ENCODE measurements at places on chromosomes 1 and 21. TPM values are rescaled to one million over a fixed set of nuclear protein-coding genes. Genes with fewer than 3 reads are reported as not detected.

Gene HHIPL2
- total RNA-seq: 0.44 TPM

Gene C1orf226
- 0.29 TPM for total RNA-seq

Gene ACBD6
- 60.0 TPM for total RNA-seq

Gene PTPN22
- 2.0 TPM for total RNA-seq

Gene NUF2
- 0.22 TPM for total RNA-seq

Measured in placental pericyte (primary cell).